ENCODE measurements at places on chromosomes 4 and X.

DNA sequence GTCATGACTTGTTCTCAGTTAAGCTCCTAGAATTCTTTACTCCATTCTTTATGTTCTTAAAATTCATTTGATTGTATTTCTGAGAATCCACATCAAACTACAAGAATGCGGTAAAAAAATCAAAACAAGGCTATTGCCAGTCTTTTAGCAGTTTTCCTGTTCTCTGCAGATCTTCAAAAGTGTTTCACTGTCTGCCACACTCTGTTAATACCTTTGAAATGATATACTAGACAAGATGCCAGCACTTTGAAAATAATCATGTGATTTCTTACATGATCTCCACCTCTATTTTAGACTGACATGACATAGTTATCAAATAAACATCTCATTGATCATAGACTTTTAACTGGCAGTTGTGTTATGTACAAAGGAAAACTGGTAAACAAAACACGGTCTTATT is 30.1 kb upstream of the GPRIN3 start:
- DNase-seq = no peak

DNA sequence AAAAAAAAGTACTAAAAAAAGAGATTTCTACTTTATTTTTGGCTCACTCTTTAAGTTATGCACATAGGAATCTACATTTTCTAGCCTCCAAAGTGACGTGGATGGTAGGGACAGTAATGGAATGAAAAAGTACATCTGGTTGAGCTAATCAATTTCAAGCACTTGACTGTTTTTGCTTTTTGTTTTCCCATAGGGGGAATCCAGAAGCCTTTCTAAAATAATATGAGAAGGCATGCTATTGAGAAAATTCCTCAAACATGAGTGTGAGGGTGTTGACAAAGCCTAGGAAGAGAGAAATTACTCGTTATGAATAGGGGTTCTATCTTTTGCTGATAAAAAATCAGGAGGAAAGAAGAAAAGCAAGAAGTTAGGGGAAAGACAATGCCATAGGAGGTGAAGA is 242.5 kb upstream of the PUDP start:
- DNase-seq = no peak

DNA sequence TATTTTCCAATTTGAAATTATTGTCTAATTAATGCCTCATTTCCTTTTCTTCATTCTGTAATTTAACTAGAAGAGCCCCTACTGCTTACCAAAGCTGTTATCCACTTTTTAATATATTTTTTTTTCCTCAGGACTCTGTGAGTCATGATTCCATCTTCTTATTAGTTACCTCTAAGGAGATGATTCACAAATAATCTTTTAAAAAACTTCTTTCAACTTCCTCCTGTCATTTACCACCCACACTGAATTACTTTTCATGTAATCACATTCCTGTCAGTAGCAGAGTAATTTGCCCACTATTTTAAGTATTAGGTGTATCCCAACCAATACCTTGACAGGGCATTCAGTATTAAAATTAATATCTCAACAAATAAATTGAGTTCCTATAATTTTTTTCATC is 470.9 kb upstream of the ADGRL3 start:
- DNase-seq = no peak

- peak; percentile 30 for DNase-seq
Measured at GRCh38 chr4:1604706-1605205, 79.4 kb downstream of the FAM53A start.

- DNase-seq = no peak
Measured at GRCh38 chr4:97411356-97411755, 731.9 kb downstream of the STPG2 start.

DNA sequence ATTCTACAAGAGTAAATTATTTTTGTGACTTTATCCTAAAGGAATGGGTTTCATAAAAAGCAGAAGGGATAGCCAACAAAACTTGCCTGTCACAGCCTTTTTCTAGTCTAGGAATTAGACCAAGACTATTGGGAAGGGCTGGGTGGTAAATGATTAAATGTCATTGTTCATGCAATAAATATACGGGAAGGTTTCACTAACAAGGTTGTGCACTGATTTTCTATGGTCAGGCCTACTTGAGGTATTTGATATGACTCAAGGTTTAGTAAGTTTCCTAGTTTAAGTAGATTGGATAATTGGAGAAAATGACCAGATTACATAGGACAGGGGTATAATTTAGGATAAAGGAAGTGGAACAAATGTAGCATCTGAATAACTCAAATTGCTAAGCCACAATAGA is 249.1 kb upstream of the BMP3 start:
- DNase-seq = no peak

GRCh38 chr4:74793757-74794381 is 454 bp downstream of the BTC start:
- peak; percentile 3 for DNase-seq

DNA sequence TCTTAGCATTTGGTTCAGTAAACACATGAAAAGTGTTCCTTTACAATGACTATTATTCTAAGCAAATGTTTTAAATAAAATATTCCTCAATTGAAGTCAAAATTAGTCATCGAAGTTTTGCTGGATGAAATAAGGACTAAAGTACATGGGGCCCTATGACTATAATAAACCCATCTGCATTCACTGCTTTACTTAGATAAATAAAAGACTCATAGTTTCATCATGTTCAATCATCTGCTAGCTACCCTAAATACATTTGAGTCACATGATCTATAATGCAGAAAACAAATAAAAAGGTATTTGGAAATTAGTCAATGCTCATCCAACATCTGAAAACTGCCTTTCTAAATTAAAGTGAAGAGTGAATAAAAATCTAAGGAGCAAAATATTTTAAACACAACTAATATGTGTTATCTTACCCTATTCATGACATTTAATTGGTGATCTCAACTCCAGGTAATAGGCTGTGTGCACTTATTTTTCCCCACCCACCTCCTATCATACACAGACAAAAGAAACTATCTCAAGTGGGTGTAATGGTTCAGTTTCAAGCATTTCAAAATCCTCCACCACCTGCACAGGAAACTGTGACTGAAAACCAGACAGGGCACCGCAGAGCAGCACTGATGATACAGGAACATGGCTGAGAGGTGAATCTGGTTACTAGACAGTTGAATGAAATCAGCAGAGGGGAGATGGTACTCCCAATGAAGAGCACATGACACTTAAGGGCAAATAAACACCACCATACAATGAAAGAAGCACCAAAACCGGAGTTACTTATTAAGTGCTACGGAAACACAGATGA is 78.6 kb downstream of the CAMK2D start:
- peak; percentile 94 for DNase-seq

DNA sequence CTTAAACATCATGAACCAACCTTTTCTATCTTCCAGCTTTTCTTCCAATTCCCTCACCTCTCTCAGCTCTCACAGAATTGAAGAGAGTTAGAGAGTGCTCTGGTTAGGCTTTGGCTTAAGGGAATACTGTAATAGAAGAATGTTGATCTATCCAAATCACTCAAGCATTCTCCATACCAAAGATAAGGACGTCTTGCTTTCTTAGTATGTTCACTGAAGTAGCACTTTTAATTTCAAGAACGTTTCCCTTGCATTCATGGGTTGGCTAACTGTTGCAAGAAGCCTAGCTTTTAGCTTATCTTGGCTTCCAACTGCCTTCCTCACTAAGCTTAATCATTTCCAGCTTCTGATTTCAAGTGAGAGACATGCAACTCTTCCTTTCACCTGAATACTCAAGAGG is 43.2 kb downstream of the FANCB start:
- DNase-seq = no peak

DNA sequence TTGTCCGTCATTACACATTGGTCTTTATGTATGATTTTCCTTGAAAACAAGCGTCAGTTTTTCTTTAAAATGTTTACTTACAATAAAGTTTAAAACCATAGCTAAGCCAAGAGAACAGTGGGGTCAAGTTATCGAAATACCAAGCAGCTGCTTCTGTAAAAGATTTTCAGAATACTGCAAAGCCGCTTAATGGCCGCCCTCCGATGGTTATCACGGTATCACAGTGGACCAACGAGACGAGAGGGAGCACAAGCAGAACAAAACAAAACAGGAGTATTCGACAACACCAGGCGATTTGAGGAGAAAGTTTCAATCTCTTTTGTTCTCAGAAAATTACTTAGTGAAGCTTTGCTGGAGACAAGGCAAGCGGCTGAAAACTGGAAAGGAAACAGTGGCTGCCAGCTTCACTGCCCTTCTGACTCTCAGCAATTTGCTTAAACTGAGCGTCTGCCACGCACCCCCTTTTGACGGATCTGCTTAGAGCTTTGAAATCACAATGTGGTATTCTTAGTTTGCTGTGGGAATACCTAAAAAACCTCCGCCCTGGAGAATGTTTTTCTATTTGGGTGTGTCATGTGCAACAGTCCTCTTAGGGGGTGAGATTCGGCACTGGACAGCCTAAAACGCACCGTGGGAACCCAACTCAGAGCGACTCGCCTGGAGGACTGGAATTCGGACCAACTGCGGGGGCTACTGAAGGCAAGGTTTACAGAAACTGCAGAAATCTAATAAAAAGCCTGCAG is 199.8 kb downstream of the NSUN7 start:
- no peak for DNase-seq

GRCh38 chr4:15004739-15005301 is 2.5 kb downstream of the CPEB2 start:
- peak; percentile 53 for DNase-seq

DNA sequence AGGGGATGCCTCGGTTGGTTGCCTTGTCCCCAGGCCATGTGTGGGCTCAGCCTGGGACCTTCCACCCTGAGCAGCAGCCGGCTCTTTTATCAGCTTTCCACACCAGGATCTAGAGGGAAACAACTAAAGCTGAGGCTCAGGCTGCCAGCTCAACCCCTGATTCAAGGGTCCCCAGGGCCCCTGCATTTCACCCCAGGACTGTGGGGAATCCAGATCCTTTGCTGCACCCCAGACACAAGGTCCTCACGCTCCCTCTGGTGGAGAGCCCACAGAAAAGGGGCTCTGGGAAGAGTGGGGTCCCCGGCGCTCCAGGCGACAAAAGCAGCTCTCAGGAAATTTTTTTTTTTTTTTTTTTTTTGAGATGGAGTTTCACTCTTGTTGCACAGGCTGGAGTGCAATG is 64.3 kb downstream of the ZFYVE28 start:
- no peak for DNase-seq

DNA sequence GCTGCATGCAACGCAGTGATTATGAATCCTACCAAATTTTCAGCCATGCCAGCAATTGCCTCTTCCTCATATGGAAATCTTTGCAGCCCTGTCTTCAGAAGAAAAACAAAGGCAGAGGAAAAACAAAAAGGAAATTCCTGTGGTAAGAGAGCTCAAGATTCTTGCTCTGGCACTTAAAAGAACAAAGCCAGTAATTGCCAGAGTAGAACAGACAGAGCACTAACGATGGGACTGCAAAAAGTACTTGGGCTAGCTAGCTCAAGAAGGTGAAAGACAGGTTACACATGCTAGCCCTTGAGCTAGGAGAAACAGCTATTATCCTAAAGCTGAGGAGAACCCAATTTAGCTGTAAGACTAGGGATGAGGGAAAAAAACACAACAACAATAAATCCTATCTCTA is 582.3 kb downstream of the KCNIP4 start:
- DNase-seq = no peak

DNA sequence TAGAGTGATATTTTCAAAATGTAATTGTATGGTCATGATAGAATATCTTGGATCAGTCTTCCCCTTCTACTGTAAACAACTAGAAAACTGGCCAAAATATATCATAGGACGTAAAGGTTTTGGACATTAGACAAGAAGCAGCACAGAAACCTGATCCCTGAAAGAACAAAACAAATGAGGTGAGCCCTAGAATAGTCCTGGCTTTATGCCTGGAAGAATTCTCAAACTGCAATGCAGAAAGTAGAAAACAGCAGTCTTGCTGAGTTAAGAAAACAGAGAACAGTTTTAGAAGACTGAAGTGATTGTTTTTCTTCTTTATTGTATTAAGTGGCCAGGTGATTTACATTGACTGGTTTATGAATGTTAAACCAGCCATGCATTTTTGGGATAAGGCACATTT is 19.5 kb downstream of the NSUN7 start:
- no peak for DNase-seq

DNA sequence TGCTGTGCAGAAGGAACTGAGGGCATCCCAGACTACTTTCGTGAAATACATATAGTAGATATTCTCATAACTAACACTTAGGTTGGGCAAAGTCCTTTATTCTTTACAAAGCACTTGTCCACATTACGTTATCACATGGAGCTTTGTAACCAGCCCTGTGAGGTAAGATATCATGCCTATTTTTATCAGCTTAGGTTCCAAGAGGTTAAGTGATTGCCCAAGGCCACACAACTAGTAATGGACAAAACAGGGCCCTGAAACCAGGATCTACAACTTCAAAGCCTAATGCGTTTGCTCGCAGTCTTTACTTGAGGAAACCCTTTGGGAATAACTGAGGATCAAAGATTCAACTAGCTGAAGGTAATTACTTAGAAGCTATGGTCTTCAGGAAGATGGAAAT is 261.5 kb downstream of the GPC3 start:
- DNase-seq = no peak

- DNase-seq = no peak
Measured at GRCh38 chr4:92528541-92528940, 224.8 kb downstream of the GRID2 start.

GRCh38 chr4:189279188-189279587 is 661.5 kb upstream of the FRG1 start:
- DNase-seq = no peak

All from activated CD4-positive, alpha-beta T cell treated with anti-CD3 and anti-CD28 coated beads, Interleukin-10, Interleukin-2, amounts not matched to agents 100 ng/mL and 50 ng/mL, durations not matched to agents 16 hours and 8 hours (primary cell).